NCI-H1436 treated with DMSO at 0.1 percent for 48 hours (cell line): ENCODE measurements at places on chromosomes 1 and 21.

DNA sequence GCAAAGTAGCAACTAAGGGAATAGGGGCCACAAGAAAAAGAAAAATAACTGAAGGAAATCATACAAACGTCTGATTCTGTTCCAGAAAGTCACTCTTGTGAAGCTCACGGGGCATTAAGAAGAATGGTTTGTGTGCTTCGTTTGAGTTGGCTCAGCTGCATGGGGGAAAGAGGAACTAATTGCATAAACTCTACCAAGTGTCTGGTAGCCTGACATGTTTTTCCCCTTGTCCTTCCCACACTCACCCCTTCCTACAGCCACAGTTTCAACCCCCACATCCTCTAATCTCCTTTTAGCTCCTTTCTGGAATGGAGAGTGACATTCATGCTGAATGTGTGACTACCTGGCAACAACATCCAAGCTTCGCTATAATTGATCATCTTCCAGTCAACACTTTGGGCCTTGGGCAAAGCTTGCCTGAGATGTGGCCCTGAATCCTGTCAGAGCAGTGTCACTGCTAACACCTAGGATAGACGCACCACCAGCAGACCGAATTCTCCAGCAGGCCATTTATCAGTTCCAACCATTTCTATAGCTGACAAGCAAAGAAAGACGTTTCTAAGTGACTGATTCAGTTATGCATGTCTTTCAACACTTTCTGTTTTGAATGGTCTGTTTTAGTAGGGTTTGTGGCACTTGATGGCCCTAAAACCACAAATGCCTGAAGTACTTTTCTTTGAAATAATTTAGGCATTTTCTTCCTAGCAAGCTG lies 439.6 kb downstream of the TTLL7 start:
- no peak for DNase-seq

- peak; percentile 41 for DNase-seq
Measured at GRCh38 chr1:208183977-208184911, 59.9 kb downstream of the PLXNA2 start.

GRCh38 chr1:246519514-246519913 lies 12.4 kb upstream of the SMYD3 start:
- DNase-seq: no peak

- DNase-seq: no peak
Measured at GRCh38 chr1:193979219-193979618, 792.8 kb upstream of the B3GALT2 start.

DNA sequence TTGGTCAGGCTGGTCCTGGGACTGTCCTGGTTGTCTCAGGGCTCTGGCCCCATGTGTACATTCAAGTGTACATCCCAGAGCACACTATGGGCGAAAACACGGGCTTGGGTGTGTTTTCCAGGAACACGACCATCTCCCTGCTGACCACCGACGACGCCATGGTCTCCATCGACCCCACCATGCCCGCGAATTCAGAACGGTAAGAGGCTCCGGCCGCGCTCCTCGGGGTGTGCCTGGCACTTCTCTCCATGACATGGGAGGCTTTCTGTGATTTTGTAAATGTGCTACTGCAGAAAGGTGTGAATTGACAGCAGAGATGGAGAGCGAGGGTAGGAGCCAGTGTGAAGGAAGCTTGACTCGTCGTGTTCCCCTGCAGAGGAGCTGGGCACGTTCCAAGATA lies 34.4 kb downstream of the PDE9A start:
- DNase-seq: no peak

- DNase-seq: no peak
Measured at GRCh38 chr1:207112616-207113296, 8.7 kb downstream of the C4BPA start.

DNA sequence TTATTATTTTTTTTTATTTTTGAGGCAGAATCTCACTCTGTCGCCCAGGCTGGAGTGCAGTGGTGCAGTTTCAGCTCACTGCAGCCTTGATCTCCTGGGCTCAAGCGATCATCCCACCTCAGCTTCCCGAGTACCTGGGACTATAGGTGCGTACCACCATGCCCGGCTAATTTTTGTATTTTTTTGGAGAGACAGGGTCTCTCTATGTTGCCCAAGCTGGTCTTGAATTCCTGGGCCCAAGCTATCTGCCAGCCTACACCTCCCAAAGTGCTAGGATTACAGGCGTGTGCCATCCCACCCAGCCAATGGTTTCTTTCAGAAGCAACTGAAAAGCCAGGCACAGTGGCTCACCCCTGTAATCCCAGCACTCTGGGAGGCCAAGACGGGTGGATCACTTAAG lies 2.3 kb downstream of the KRTCAP2 start:
- no peak for DNase-seq

GRCh38 chr1:44355582-44356305 lies 687 bp upstream of the ERI3 start:
- DNase-seq: no peak

DNA sequence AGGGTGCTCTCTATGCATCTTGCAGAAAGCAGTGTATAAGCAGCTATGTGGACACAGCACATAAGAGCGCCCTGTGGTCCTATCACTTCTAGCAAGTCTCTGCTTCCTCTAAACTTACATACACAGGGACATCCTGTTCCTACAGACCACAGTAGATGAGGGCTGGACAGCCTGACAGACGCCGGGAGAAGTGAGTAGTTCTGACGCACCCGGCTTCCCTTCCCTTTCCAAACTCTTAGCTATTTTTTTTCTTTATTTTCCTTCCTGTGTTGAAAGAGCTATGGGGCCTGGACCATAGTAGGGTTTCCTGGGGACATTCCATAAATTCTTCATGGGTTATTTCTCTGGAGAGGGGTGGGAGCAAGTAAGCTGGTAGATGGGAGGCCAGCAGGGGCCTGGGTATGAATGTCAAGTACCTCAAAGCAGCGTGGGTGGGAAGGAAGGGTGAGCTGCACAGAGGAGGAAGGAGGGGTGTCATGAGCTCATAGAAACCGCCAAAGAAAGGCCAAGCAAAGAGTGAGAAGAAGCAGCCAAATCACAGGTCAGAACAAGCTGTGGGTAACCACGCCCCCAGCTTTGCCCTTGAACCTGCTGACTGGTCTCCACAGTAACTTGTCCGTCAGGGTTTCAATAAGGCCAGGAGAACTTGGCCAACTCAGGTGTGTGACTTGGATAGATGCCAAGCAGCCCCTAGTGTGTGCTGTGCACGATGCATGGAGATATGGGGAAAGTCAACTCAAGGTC lies 36.6 kb downstream of the PLXNA2 start:
- DNase-seq: no peak

GRCh38 chr1:183100361-183100974 lies 77.2 kb downstream of the LAMC1 start:
- no peak for DNase-seq

DNA sequence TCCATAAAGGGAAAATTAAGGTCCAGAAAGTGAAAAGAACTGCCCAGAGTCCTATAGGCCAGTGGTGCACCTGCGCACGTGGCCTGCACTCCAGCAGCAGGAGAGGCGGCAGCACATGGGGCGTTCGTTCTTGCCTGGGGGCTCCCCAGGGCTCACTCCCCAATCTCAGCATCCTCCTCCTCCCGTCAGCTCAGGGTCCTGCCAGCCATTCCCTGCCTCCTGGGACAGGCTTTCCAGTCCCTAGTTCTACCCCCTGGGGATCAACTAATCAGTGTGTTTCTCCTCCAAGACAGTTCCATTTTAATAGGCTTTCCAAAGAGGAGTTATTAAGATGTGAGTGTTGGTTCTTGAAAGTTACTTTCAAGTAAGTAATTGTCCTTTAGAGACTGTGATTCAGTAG lies 1.2 kb upstream of the A3GALT2 start:
- no peak for DNase-seq

DNA sequence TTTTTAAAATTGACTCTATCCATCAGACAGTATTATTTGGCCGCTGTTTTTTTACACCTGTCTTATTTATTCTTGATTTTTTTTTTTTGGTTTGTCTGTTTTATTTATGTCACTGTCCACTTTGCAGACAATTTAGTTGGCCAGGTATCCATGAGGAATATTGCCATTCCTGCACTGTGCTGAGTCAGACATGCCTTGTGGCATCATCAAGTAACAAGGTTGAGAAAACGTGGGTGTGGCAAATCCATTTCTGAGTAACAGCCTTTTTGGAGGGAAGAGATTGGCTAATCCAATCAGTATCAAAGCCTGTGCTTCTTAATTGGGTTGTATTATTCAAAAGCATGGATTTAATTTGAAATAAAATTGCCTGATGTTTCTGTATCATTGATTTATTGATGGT lies 463.1 kb downstream of the USP25 start:
- DNase-seq: no peak

- DNase-seq: no peak
Measured at GRCh38 chr1:109225308-109225707, 11.6 kb downstream of the SARS1 start.

DNA sequence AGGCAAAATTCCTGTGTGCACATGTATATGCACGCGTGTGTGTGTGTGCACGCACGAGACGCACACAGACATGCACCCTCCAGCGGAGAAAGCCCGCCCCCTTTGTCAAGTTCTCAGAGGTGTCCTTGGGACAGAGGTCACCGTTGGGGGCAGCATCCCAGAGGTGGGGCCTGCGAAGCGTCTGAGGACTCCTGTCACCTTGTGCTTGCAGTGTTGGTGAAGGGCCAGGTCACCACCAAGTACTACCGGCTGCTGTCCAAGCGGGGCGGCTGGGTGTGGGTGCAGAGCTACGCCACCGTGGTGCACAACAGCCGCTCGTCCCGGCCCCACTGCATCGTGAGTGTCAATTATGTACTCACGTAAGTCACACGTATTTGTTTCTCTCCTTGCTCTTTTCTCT lies 42.6 kb downstream of the SIM2 start:
- DNase-seq: no peak
